ENCODE measurements at places on chromosomes 2 and 18.

- DNase-seq, result no peak
Measured at GRCh38 chr2:15677141-15677843, 85.6 kb downstream of the DDX1 start.

- DNase-seq, result no peak
Measured at GRCh38 chr18:63457977-63458376, 18.8 kb upstream of the SERPINB5 start.

GRCh38 chr18:57921708-57922107, 118.6 kb upstream of the ATP8B1 start:
- DNase-seq, result no peak

DNA sequence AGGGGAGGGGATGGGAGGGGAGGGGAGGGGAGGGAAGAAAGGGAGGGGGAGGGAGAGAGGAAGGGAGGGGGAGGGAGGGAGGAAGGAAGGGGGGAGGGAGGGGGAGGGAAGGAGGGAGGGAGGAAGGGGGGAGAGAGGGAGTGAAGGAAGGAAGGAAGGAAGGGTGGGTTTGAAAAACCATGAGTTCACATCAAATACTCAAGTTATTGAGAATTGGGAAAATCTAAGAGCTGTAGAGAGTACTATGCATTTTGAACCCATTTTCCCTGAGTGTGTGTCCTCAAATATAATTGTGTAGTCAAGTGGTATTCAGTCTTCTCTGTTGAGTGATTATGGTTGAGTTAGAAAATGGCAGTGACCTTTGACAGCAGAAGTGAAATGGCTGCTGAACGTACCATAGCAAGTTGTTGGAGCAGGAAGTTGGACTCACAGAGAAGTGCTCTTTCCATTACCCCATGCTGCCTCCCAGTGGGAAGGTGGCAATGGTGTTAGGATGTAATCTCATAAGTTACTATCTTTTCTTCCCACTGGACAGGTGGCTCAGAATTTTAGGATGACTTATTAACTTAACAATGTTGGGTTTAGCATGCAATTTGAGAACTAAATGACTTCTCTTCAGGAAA, 214.6 kb downstream of the SETBP1 start:
- no peak for DNase-seq

DNA sequence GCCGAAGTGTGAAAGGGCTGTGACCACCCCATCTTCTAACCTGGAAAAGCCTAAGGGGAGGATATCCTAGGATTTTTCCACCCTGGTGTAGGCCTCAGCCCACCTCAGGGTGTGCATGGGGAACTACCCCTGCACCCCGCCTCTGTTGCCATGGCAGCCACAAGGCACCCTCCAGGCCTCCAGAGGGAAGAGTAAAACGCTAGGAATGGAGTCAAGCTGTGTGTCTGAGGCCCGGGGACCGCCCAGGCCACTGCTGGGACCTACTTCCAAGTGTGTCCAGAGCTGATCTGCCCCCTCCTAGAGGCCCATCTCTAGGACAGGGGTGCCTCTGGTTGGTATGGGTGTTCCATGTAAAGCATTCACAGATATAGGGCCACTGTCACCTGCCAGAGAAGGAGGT, 86.7 kb downstream of the PLB1 start:
- no peak for DNase-seq

All from germinal center (tissue), 1 donor.